Posterior cingulate gyrus (tissue), 11 donors: ENCODE measurements at places on chromosomes 3 and 15.

DNA sequence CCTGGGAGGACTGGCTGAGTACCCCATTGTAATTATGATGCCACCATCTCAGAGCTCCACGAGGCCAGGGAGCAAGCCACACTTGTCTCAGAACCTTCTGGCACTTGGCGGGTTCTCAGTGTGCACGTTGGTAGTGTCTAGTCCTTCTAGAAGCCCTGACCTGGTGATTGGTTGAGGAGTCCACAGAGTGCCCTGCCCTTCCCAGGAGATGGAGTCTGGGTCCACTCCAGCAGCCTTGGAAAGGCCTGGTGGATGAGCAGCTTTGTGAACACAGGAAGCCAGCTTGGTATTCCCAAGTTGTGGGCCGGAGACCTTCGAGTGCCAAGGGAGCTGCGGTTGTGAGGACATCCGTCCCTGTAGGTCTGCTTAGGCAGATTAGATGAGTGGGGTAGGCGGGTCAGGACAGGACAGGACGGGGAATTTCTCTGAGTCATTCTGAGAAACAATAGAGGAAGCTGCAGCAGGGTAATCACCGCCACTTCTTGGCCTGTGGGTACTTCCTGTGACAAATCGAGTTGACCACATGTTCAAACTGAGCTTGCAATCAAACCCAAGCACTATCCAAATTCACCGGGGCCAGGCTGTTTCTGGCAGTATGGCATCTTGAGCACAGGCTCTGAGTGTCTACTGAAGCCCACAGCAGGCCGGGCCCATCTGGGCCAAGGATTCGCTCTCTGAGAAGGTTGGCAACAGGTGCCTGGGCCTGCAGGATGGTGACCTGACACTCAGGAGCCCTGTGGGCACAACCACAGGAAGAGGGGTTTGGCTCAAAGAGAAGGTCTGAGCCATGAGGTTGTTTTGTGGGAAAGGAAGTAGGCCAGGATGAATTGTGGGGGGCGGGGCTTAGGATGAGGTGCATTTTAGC, 71.5 kb upstream of the PLXNA1 start:
- no peak for DNase-seq

GRCh38 chr15:46117071-46117470, 482.2 kb downstream of the SQOR start:
- DNase-seq = no peak

DNA sequence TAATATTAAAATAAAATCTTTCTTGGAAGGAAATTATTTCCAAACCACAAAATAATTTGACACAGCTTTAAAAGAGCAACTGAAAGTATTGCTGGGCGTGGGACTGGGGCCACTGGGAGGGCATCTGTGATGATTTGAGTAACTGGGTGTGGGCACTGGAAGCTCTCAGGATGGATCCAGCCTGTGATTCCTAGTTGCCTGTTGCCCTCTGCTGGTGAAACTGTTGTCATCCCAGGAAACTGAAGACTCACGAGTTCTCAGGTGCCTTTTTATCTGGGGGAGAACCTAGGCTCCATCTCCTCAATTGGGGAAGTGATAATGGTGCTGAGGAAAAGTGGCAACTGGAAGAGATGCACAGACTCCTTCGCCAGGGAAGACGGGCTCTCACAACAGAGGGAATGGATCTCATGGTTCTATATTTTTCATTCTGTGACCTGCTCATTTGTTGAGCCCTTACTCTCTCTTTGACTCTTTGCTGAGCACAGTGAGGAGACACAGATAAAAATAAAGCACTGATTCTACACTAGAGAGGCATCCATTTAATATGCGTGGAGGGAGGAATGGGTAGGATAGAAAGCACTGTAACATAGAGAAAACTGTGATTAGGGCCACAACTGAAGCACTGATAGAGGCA, 61.6 kb downstream of the TPRG1 start:
- DNase-seq = no peak

DNA sequence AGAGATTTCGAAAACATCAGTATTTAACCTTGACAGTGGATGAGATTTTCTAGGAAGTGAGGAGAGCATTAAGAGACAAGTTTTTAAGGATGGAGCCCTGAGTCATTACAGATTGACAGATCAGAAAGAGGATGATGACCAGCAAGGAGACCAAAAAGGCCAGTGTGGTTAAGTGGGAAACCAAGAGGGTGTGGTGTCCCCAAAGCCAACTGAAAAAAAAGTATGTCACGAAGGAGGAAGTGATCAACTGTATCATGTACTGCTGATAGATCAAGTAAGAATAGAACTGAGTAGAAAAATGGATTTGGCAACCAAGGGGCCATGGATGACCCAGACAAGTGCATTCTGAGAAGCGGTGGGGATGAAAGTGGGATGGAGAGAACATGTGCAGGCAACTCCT, 491.8 kb downstream of the FHIT start:
- DNase-seq = no peak

DNA sequence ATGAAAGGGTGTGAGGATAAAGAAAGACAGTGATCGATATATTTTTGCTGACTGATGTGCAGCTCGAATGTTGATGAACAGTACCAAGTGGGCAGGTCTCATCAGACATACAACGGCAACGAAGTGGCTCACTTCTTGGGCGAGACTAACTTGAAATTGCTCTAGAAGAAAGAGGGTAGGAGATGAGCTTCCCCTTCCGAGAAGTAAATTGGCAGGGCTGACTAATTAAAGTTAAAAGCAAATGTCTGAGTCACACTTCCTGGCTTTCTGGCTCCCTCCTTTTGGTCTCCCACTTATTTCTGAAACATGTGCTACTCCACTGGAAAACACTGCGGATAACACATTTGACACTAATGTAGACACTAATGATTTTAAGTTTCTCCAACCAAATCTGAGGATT, 228.3 kb downstream of the ABHD5 start:
- DNase-seq = no peak

GRCh38 chr3:177905173-177906125, 630.8 kb upstream of the KCNMB2 start:
- no peak for DNase-seq

DNA sequence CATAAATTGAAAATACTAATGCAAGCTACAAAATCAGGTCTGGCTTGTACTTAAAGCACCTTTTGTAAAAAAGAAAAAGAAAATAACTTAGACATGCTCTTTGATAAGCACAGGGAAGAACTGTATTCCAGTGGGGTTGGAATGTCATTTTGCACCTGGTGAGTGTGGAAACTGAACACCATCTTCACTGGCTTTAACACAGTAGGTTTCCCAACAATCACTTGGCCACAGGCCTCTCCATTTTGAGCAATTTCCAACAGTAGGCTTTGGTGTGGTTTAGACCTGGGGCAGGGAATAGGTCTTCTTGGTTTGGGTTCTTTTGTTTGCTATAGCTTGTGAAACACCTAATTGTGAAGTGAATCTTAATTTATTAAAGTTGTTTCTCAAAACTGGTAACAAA, 18.9 kb downstream of the PDZRN3 start:
- DNase-seq = no peak

- DNase-seq = no peak
These were observed 894 bp upstream of the TM4SF4 start for GRCh38 chr3:149473357-149474249.

GRCh38 chr3:14398797-14399106, 3.7 kb upstream of the SLC6A6 start:
- DNase-seq = no peak

GRCh38 chr3:184145111-184145524, 10.0 kb downstream of the EIF2B5 start:
- no peak for DNase-seq

GRCh38 chr3:124839896-124840295, 47.3 kb downstream of the ITGB5 start:
- DNase-seq = no peak

GRCh38 chr15:45287390-45287956, 35.4 kb downstream of the SLC28A2 start:
- no peak for DNase-seq

DNA sequence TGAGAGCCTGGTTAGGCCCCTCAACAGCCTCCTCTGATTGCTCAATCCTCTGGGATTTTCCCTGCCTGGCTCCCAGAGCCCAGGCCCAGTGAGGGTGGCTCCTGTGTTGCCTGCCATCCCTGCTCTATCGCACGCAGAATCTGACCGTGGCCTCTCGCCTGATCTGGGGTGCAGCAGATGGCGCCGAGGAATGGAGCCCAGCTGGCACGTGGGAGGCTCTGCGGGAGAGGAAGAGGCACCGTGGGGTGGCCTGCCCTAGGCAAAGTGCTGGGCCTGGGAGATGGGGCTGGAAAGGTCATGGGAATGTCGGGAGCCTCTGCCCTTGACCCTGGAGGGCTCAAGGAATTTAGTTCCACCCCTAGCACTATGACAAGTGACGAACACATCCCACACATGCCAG, 10.3 kb downstream of the SV2B start:
- DNase-seq = peak; percentile 86

- DNase-seq = peak; percentile 18
These were observed 6.3 kb downstream of the ZNF774 start for GRCh38 chr15:90358124-90359033.

- DNase-seq = no peak
These were observed 49.5 kb upstream of the SLC7A14 start for GRCh38 chr3:170635385-170635735.

DNA sequence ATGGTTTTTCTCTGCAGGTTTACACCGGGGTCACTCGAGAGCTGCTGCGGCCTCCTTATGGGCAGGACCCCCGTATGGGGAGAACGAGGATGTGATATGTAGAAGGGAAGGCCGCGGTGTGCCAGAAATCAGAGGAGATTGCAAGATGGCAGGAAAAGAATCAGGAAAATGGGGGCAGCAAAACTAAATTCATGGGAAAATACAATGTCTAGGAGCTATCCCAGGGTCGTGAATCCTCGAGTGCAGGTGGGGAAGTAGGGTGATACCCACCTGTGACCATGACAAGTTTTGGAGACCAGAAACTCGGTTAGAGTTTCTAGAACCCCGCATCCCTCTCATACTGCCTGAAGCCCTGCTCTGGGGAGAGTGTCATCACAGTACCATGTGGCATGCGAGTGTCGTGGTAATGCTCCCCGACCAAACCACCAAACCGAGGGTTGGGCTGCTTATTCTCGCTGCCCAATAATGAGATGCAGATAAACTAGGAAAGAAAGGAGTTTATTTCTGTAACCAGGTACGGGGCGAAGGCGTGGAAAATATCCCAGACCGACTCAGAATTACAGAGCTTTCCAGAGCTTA, 781 bp downstream of the TRNT1 start:
- DNase-seq = no peak

DNA sequence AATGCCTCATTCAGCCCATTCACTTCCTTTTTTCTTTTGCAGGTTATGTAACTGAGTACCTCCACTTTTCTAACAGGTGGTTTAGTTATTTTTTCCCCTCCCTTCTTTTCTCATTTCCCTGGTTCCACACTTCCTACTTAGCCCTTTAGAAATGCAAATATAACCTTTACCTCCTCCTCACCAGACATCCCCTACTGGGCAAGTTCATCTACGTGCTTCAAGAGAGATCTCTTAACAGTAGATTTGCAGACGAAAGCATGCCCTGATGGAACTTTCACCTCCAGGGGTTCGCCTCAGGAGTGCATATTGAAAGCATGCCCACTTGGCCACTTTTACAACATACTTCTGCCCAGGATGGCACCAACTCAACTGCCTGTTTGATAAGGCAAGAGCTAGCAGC, 314.1 kb upstream of the LRRC3B start:
- DNase-seq = no peak

DNA sequence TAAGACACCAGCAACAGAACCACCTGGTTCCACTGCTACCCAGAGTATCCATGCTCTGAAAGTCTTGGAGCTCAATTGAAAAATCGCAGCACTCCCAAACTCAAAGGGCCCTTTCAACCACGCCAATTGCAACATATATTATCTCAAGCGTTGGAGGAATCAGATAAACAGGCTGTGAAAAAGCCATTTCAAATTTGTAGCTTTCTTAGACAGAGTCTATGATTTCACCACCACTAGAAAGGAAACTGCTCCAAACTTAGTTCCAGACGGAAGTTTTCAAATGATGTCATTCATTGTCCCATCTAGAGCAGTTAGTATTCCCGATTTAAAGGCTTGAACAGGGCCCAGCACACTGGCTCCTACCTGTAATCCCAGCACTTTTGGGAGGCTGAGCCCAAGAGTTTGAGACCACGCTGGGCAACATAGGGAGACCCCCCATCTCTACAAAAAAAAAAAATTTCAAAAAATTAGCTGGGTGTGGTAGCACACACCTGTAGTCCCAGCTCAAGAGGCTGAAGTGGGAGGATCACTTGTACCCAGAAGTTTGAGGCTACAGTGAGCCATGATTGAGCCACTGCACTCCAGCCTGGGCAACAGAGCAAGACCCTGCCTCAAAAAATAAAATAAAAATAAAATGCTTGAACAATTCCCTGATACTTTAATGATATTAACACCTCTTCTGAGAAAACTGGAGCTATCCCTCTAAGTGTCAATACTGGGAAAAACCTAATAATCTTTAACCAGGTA, 16.8 kb downstream of the TNIK start:
- DNase-seq = no peak

DNA sequence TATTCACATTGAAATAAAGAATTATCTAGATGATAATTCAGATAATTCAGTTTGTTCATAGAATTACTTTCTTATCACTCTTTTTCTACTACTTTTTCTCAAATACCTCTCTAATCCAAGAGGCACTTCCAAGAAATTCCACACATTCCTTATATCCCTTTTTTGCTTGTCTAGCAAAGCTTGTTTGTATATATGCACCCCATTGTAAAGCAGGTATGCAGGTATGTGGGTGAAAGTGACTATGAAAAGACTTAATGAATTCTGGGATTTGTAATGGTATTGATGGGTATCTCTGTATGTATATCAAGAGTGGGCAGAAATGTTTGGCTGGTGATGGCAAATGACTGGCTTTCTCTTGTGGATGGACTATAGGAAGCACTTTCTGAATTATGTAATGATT, 94.1 kb upstream of the FGF7 start:
- DNase-seq = no peak

DNA sequence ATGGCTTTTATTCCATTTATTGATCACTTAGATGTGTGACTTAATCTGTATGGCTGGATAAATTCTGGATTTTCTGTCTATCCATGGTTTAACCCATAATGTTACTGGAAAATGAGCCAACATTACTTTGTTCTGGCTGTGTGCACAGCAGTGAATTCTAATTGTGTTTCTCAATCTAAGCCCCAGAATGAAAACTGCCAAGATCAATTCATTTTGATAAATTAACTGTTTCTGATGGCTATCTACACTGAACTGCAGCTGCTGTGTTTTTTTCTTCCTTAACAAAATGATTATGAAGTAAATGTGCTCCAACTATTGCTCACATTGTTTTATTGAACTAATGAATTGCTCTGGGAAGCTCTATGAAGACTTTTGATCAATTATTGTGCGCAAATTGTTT, 35.7 kb upstream of the CPB1 start:
- DNase-seq = no peak

GRCh38 chr3:64888840-64889392, 201.1 kb upstream of the ADAMTS9 start:
- DNase-seq = no peak

DNA sequence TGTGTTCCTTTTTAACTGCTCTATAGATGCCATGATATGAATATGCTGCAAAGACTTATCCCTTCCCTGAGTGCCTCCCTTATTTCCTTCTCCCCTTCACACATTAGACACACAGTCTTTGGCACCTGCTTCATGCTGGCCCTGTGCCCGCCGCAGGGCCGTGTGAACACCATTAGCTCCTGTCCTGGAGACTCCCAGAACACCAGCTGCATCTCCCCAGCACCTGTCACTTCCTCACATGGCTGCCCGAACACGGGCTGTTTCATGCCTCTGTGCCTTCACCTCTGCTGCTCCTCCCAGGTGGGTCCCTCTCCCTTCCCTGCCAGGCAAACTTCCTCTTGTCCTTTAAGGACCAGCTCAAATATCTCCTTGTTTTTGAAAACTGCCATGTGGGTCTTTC, 40.5 kb upstream of the SEC13 start:
- DNase-seq = no peak

- DNase-seq = no peak
These were observed 10.3 kb downstream of the TM2D3 start for GRCh38 chr15:101641894-101642293.
